ENCODE measurements at places on chromosomes 5 and 9. TPM values are rescaled to one million over a fixed set of nuclear protein-coding genes. Genes with fewer than 3 reads are reported as not detected.

- no peak for DNase-seq
- H3K4me3 ChIP-seq, result no peak overlapping the region
- H3K27me3 ChIP-seq, result no peaks in the 10 kb centered on the region
- H3K4me1 ChIP-seq, result peaks cover 61% of the 10 kb centered on the region
Measured at GRCh38 chr5:39117401-39117800, 43.2 kb upstream of the RICTOR start.

DNA sequence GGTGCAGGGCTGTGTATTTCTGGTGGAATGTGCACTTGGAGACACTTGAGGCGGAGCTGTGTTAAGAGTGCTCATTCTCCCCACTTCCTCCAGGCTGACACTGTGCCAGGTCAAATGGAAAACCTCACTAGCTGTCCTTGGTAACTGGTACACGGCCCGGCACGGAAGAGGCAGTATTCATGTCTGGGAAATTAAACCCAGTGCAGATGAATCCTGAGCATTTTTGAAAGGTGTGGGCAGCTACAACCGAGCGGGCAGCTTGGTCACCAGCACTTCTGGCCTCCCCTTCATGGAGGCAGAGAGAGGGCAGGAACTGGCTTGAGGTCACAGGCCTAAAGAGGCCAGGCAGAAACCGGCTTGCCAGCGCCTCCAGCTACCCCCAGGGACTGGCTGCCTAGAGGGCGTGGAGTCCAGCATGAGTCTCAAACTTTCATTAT, 1.6 kb downstream of the CLPTM1L start:
- no peaks in the 10 kb centered on the region for H3K27me3 ChIP-seq
- H3K4me3 ChIP-seq, result peak overlapping the region; percentile 94
- peaks cover 30% of the 10 kb centered on the region for H3K36me3 ChIP-seq
- H3K4me1 ChIP-seq, result peaks cover 24% of the 10 kb centered on the region
- H3K27ac ChIP-seq, result no peak overlapping the region
- no peak for DNase-seq

ENG gene
- total RNA-seq, result 13.9 TPM

ADGRD2 gene
- total RNA-seq, result not detected

- H3K27me3 ChIP-seq, result no peaks in the 10 kb centered on the region
- H3K36me3 ChIP-seq, result no peaks in the 10 kb centered on the region
- no peak for DNase-seq
- no peaks in the 10 kb centered on the region for H3K4me1 ChIP-seq
- no peak overlapping the region for H3K4me3 ChIP-seq
- no peak overlapping the region for H3K27ac ChIP-seq
Measured at GRCh38 chr5:106923409-106923808, 747.3 kb downstream of the EFNA5 start.

GRCh38 chr9:102950346-102950745, 44.8 kb upstream of the CYLC2 start:
- H3K36me3 ChIP-seq, result no peaks in the 10 kb centered on the region
- no peak for DNase-seq
- H3K4me1 ChIP-seq, result no peaks in the 10 kb centered on the region
- no peaks in the 10 kb centered on the region for H3K27me3 ChIP-seq
- H3K4me3 ChIP-seq, result no peak overlapping the region

DNA sequence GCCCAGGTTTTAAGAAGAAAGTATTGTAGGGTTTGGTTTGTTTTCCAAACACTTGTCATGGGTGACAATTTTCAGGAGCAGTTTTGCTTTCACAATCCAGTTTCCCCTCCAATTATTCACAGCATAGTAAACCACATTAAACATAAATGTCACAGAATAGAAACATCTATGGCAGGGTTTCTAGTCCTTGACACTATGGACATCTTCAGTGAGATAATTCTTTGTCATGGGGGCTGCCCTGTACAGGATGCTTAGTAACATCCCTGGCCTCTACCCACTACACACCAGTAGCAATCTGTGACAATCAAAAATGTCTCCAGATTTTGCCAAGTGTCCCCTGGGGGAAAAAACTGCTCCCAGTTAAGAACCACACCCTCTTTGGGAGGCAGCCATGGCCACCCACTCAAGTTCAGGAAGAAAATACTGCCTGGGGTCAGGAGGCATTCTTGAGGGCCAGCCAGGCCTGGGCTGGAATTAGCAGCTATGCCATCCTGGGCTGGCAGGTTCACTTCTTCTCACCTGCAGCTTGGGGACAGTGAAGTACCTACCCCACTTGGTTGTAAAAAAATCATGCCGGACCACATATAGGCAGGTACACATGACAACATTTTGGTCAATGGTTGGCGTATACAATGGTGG, 116.3 kb downstream of the HSD17B3 start:
- H3K4me1 ChIP-seq, result no peaks in the 10 kb centered on the region
- no peak for DNase-seq
- H3K36me3 ChIP-seq, result peaks cover 4% of the 10 kb centered on the region
- peaks cover 25% of the 10 kb centered on the region for H3K27me3 ChIP-seq

SH2D3C gene
- total RNA-seq, result 30.3 TPM

- H3K36me3 ChIP-seq, result no peaks in the 10 kb centered on the region
- peaks cover 3% of the 10 kb centered on the region for H3K27me3 ChIP-seq
- DNase-seq, result no peak
- no peaks in the 10 kb centered on the region for H3K4me1 ChIP-seq
- no peak overlapping the region for H3K27ac ChIP-seq
Measured at GRCh38 chr9:99336005-99336404, 113.9 kb downstream of the SEC61B start.

DNA sequence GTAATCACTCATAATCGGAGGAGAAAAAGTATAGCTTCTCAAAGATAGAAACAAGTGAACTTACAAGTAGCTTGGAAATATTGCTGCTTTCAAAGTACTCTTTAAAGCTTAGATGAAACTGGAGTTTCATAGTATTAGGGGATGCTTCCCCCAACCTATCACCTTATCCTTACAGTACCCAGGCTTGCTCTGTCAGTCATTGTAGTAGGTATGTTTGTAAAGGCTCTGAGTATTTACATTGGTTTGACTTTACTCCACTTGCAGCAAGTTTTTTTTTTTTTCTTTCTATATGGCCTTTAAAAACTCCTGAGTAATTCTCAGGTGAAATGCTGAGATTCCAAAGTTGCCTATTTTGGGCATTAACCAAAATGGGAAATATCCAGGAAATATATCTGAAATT, 84.8 kb downstream of the CD180 start:
- H3K27ac ChIP-seq, result no peak overlapping the region
- DNase-seq, result no peak
- no peaks in the 10 kb centered on the region for H3K27me3 ChIP-seq
- peaks cover 11% of the 10 kb centered on the region for H3K36me3 ChIP-seq
- H3K4me1 ChIP-seq, result no peaks in the 10 kb centered on the region

DNA sequence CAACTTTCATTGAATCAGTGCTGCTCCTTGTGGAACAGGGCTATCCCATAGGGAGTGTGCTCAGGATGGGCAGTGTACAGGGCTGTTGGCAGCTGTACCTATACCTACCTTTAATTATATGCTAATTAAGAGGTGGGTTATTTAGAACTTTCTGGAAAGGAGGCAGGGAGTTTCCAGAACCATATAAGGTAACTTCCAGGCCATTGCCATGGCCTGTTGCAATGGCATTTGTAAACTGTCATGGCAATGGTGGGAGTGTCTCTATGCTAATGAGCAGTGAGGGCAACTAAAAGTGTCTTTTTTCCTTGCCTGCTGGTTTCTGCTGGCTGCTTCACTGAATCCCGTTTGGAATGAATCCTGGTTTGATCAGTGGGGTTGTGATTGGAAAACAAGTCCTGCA, 2.3 kb upstream of the ARHGAP26 start:
- H3K4me3 ChIP-seq, result no peak overlapping the region
- H3K36me3 ChIP-seq, result no peaks in the 10 kb centered on the region
- DNase-seq, result no peak
- peaks cover 25% of the 10 kb centered on the region for H3K4me1 ChIP-seq
- H3K27me3 ChIP-seq, result no peaks in the 10 kb centered on the region
- no peak overlapping the region for H3K27ac ChIP-seq

GRCh38 chr5:169591636-169592035, 8.1 kb downstream of the SPDL1 start:
- no peak overlapping the region for H3K4me3 ChIP-seq
- H3K4me1 ChIP-seq, result peaks cover under 1% of the 10 kb centered on the region
- H3K27ac ChIP-seq, result no peak overlapping the region
- no peaks in the 10 kb centered on the region for H3K27me3 ChIP-seq

GRCh38 chr5:161572914-161573313, 26.4 kb upstream of the GABRB2 start:
- H3K4me1 ChIP-seq, result no peaks in the 10 kb centered on the region
- no peak for DNase-seq
- no peaks in the 10 kb centered on the region for H3K27me3 ChIP-seq
- no peaks in the 10 kb centered on the region for H3K36me3 ChIP-seq

DNA sequence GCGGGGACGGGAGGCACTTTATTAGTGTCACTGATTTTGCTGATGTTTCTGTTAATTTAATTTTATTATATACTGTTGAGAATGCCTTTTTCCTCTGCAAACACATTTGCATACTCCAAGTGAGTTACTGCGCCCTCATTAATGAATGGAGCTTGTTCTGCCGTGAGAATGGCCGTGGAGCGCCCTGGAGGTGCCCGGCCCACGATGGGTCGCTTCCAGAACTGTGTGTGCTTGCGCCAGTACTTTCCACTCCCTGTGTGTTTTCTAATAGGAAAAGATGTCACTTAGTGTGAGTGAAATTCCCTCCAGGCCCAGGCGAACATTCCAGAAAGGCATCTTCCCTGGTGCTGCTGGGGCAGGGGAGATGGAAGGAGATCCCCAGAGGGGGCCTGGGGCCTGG, 30.1 kb downstream of the NDUFS6 start:
- DNase-seq, result no peak
- peaks cover 5% of the 10 kb centered on the region for H3K36me3 ChIP-seq
- no peak overlapping the region for H3K4me3 ChIP-seq

GRCh38 chr9:545480-545879, 296.0 kb upstream of the DMRT1 start:
- H3K4me3 ChIP-seq, result no peak overlapping the region
- no peaks in the 10 kb centered on the region for H3K4me1 ChIP-seq

GRCh38 chr5:57405984-57406383, 76.6 kb downstream of the ACTBL2 start:
- H3K27ac ChIP-seq, result no peak overlapping the region
- no peak overlapping the region for H3K4me3 ChIP-seq
- no peaks in the 10 kb centered on the region for H3K36me3 ChIP-seq
- H3K27me3 ChIP-seq, result peaks cover 2% of the 10 kb centered on the region
- no peak for DNase-seq

GRCh38 chr5:72799721-72800120, 16.7 kb upstream of the TNPO1 start:
- no peaks in the 10 kb centered on the region for H3K4me1 ChIP-seq
- peaks cover 20% of the 10 kb centered on the region for H3K27me3 ChIP-seq
- no peaks in the 10 kb centered on the region for H3K36me3 ChIP-seq
- H3K4me3 ChIP-seq, result no peak overlapping the region
- DNase-seq, result no peak
- H3K27ac ChIP-seq, result no peak overlapping the region

DNA sequence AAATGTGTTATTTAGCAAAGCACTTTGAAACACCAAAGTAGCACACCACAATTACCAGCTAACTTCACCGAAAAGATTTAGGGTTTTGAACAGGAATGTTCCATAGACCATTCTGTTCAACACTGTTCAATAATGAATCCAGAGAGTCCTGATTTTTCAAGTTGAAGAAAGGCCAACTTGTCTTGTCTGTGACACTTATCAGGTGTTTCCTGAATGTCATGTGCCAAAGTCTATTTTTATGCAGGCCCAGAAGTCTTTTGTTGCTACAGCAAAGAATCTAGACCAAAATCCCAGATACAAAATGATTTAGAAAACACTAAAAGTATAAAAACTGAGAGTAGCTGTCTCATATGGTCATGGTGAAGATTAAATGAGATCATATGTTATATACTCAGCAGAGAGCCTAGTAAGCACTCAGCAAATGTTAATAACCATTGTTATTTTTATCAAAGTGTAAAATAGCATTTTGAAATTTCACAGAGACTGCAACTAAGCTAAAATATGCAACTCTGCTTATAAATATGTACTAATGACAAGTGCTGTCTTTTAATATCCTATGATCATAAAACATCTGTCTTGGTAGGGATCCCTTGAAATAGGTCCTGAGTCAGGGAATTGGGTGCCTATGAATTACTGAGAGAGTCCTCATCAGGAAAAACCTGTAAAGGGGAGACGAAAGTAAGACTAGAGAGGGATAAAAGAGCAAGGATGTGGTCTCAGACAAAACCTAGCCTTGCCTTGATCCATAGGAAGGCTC, 122.4 kb upstream of the SLC12A2 start:
- H3K4me1 ChIP-seq, result peaks cover 23% of the 10 kb centered on the region
- no peak overlapping the region for H3K4me3 ChIP-seq
- no peak overlapping the region for H3K27ac ChIP-seq
- H3K36me3 ChIP-seq, result peaks cover 13% of the 10 kb centered on the region
- no peak for DNase-seq

SGCD gene
- total RNA-seq, result not detected

DNA sequence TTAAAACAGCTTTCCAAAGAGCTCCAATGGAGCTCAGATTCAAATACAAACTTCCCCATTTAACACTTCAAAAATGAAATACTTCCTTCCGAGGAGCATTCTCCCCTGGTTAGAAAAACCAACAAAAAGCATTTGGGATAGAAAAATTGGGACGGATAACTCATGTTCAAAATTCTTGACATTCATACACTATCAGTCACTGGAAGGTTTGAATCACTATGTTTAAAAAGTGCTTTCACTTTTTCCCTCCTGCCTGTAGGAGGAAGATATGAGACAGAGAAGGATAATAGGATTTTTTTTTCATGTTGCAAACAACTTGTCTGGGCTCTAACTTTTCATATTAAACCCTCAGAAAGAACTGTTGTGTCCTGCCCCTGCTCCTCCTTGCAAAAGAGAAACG, 412.0 kb downstream of the ACTL7B start:
- H3K27ac ChIP-seq, result no peak overlapping the region
- no peak overlapping the region for H3K4me3 ChIP-seq

C5orf58 gene
- total RNA-seq, result not detected

DNA sequence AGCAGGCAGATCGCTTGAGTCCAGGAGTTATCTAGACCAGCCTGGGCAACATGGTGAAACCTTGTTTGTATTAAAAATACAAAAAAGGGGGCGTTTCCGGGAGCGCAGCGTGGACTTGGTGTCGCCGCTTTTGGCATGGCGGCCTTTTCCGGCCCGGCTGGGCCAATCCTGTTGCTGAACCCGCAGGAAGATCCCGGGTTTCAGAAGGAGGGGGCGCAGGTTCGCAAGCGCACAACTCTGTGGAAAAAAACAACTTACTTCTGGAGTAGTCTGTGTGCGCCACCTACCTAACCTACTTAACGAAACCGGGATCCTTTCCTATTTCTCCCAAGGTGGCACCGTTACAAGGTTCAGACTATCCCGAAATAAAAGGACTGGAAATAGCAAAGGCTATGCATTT, 198.6 kb downstream of the MSX2 start:
- H3K36me3 ChIP-seq, result no peaks in the 10 kb centered on the region
- DNase-seq, result no peak
- H3K4me3 ChIP-seq, result no peak overlapping the region
- H3K27me3 ChIP-seq, result peaks cover 6% of the 10 kb centered on the region
- H3K27ac ChIP-seq, result no peak overlapping the region

SPINK6 gene
- not detected for total RNA-seq

DNA sequence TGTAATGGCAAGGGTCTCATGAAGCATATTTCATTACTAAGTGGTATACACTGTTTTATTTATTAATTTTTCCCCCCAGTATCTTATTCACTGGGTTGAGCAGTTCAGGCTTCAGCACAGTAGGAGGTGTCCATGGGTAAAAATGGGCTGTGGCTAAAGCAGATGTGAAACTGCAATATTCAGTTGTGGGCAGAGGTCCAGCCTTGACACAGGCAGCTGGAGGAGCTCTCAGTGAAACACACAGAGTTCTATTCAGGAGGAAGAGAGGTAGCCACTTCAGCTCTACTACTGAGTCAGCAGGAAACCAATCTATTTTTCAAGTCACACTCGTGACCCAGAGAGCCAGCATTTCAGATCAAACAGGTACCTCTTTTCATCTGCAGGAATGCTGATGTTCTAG, 418.3 kb downstream of the CDH10 start:
- no peaks in the 10 kb centered on the region for H3K4me1 ChIP-seq
- no peaks in the 10 kb centered on the region for H3K36me3 ChIP-seq
- H3K4me3 ChIP-seq, result no peak overlapping the region

Data from activated CD4-positive, alpha-beta T cell treated with anti-CD3 and anti-CD28 coated beads for 36 hours (primary cell).